ENCODE measurements at places on chromosomes 3 and 15. TPM values are rescaled to one million over a fixed set of nuclear protein-coding genes. Genes with fewer than 3 reads are reported as not detected.

SPTSSB gene
- not detected for total RNA-seq

UCN2 gene
- not detected for total RNA-seq

CLRN1 gene
- not detected for total RNA-seq

POC1A gene
- 3.7 TPM for total RNA-seq

NMB gene
- total RNA-seq, result 4.6 TPM

SPESP1 gene
- 4.6 TPM for total RNA-seq

SKOR1 gene
- total RNA-seq, result 0.05 TPM

CHRNA7 gene
- 0.79 TPM for total RNA-seq

SAXO2 gene
- total RNA-seq, result 0.17 TPM

ADGRG7 gene
- total RNA-seq, result not detected

SOX2 gene
- not detected for total RNA-seq

RLBP1 gene
- total RNA-seq, result not detected

HES1 gene
- total RNA-seq, result 45.8 TPM

ISL2 gene
- total RNA-seq, result 1.2 TPM

PAQR5 gene
- under 0.01 TPM for total RNA-seq
